Stimulated activated CD4-positive, alpha-beta T cell treated with anti-CD3 and anti-CD28 coated beads, Interleukin-1b, Interleukin-23, amount 100 ng/mL, for 24 hours (primary cell): ENCODE measurements at places on chromosomes 13 and 19.

DNA sequence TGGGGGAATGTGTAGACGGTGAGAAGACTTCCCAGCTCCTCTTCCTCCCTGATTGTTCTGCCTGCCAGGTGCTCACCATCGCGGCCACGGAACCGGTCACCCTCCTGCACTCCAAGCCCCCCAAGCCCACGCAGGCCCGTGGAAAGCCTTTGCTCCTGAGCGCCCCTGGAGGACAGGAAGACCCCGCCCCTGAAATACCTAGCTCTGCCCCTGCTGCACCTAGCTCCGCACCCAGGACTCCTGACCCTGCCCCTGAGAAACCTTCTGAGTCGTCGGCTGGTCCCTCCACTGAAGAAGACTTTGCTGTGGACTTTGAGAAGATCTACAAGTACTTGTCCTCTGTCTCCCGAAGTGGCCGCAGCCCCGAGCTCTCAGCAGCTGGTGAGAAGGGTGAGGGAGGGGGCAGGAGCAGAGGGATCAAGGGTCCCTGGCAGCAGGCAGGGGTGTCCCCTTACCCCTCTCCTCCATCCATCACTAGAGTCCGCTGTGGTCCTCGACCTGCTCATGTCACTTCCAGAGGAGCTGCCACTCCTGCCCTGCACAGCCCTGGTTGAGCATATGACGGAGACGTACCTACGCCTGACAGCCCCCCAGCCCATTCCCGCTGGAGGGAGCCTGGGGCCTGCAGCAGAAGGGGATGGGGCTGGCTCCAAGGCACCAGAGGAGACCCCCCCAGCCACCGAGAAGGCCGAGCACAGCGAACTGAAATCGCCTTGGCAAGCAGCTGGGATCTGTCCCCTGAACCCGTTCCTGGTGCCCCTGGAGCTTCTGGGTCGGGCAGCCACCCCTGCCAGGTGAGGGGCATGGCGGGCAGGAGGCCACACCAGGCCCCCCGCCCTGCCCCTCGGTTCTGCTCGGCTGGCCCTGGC, 2.1 kb downstream of the SNAPC2 start:
- DNase-seq = no peak

DNA sequence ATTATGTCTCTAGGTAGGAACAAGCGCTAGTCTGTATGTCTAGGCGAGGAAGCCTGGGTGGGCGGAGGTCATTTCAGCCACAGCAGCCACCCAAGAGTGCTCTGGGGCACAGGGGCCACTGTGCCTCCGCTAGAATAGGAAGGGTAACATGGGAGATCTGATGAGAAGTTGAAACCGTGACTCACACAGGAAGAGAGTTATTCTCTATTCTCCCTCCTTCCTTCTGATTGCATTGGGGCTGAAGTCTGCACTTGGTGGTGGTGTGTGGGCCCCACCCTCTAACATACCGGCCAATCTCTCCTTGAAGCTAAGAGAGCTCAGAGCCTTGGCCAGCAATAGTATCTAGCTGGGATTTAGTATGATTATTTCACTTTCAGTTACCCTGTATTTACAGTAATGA, 20.3 kb upstream of the GGACT start:
- DNase-seq = no peak

- DNase-seq = no peak
These were observed 142.1 kb downstream of the PDS5B start for GRCh38 chr13:32728327-32728726.

DNA sequence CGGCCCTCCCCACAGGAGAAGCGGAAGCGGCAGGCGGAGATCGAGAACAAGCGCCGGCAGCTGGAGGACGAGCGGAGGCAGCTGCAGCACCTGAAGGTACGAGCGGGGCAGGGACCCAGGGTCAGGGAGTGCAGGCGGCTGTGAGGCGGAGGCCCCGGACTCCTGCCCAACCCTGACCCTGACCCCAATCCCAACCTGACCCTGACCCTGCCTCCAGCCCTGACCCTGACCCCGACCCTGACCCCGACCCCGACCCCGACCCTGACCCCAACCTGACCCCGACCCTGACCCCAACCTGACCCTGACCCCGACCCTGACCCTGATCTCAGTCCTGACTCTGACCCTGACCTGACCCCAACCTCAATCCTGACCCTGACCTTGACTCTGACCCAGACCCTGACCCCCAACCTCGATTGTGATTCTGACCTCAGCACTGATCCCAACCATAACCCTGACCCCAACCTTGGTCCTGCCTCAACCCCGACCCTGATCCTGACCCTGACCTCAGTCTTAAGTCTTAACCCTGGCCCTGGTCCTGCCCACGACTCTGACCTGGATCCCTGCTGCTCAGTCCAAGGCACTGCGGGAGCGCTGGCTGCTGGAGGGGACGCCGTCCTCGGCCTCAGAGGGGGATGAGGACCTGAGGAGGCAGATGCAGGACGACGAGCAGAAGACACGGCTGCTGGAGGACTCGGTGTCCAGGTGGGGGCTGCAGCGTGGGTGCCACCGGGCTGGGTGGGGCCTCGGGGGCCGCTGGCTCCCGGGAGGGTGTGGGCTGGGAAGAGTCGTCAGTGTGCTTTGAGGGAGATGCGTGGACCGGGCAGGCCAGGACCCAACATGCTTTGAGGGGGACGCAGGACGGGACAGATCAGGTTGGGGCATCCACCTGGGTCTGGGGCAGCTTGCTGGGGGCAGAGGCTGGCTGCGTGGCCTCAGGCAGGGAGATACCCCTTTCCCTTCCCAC, 18.5 kb downstream of the PALM start:
- DNase-seq = no peak

- DNase-seq = no peak
These were observed 454.7 kb upstream of the TSHZ3 start for GRCh38 chr19:31803835-31804446.

- no peak for DNase-seq
These were observed 5.1 kb downstream of the RGCC start for GRCh38 chr13:41462427-41462826.

GRCh38 chr19:40797963-40798682, 868 bp upstream of the EGLN2 start:
- DNase-seq = no peak

- no peak for DNase-seq
These were observed 61.3 kb upstream of the LRCH1 start for GRCh38 chr13:46491641-46492040.

DNA sequence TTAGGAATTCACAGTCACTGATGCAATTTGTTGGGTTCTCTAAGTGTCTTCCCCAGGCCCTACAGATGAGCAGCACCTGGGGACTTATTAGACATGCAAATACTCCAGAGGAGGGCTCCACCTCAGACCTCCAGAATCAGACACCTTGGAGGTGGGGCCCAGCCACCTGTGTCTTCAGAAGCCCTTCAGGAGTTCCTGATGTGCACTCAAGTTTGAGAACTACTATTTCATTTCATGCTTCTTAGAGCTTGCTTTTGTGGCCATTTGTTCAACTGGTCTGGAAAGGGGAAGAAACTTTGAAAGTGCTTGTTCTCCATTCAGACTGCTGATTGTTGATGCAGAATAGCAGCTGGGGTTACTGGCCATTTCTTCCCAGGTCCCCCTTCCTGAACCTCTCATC, 472.0 kb downstream of the COG6 start:
- DNase-seq = no peak

- DNase-seq = no peak
These were observed 11.6 kb downstream of the KLK4 start for GRCh38 chr19:50899569-50899968.

DNA sequence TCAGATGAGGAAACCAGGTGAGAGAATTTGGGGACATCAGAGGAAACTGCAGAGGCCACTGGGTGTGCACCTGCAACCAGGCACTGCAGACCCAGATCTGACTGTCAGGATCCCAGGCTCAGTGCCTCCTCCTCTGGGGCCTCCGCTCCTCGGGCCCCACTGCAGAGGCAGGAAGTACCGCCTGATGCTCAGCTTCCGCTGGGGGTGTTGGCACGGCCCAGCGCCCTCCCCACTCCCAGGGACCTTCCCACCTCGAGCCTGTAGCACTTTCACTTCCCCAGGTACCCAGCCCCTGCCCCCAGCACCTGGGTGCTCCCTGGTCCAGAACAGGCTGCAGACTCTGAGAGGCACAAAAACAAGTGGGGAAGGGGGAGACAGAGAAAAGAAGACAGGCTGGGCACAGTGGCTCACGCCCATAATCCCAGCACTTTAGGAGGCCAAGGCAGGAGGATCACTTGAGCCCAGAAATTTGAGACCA, 1.4 kb upstream of the CD37 start:
- peak; percentile 27 for DNase-seq

DNA sequence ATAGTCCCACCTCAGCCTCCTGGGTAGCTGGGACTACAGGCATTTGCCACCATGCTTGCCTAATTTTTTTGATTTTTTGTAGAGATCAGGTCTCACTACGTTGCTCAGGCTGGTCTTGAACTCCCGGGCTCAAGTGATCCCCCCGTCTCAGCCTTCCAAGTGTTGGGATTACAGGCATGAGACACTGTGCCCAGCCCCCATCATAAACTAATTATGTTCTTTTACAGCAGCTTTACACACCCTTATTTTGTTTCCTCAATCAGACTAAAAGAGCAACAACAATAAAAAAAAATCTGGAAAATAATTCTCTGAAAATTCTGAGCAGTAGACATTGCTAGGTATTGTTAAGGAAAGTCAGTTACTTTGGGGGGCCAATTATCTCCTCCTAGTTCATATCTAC, 35.7 kb downstream of the STARD13 start:
- no peak for DNase-seq

- DNase-seq = no peak
These were observed 126.2 kb upstream of the FNDC3A start for GRCh38 chr13:48849515-48849914.

GRCh38 chr13:111251646-111252445, 68.6 kb upstream of the TEX29 start:
- no peak for DNase-seq

DNA sequence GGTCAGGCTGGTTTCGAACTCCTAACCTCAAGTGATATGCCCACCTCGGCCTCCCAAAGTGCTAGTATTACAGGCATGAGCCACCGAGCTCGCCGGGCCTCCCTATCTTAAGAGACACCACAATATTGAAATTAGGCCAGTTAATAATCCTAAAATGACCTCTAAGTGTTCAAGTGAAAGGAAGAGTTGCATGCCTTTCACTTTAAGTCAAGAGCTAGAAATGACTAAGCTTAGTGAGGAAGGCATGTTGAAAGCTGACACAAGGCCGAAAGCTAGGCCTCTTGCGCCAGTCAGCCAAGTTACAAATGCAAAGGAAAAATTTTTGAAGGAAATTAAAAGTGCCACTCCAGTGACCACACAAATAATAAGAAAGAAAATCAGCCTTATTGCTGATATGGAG, 144.5 kb upstream of the FNDC3A start:
- no peak for DNase-seq

DNA sequence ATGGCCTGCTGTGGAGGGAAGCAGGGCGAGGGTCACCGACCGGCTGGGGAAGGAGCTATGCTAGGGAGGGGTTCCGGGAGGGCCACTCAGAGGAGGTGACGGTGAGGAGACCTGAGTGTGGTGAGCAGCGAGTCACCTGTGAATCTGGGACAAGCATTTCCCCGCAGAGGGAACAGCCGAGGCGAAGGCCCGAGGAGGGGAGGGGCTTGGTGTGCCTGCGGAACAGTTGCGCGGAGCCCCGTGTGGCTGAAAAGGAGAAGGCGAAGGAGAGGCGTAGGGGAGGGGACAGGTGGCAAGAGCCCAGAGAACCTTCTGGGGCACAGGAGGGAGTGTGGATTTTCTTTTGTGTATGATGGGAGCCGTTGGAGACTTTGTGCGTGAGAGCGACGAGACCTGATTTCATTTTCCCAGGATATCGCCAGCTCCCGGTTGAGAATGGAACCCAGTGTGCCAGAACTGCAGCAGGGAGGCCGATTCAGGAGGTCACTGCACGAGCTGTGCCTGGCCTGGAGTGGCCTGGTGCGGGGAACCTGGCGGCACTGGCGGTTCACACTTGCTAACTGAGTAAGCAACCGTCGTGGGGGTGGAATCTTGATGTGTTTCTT, 117.7 kb upstream of the ZNF507 start:
- no peak for DNase-seq

DNA sequence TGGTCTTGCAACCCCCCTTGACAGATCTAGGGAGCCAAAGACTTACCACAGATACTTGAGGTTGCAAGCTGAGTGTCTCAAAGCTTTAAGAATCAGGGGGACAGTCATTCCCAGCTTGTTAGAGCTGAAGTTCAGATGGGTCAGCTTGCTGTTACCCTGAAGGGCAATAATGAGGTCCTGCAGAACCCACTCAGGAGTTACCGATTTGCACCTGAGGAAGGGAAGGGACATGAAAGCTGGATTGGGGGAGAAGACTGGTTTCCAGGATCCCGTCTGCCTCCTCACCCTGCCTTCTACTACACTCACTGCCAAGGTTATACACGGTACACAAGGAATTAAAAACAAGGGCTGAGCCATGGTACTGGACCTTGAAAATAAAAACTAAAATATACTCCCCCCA, 24.4 kb downstream of the NLRP13 start:
- no peak for DNase-seq

GRCh38 chr13:110916301-110917142, 1.7 kb upstream of the ANKRD10 start:
- no peak for DNase-seq

DNA sequence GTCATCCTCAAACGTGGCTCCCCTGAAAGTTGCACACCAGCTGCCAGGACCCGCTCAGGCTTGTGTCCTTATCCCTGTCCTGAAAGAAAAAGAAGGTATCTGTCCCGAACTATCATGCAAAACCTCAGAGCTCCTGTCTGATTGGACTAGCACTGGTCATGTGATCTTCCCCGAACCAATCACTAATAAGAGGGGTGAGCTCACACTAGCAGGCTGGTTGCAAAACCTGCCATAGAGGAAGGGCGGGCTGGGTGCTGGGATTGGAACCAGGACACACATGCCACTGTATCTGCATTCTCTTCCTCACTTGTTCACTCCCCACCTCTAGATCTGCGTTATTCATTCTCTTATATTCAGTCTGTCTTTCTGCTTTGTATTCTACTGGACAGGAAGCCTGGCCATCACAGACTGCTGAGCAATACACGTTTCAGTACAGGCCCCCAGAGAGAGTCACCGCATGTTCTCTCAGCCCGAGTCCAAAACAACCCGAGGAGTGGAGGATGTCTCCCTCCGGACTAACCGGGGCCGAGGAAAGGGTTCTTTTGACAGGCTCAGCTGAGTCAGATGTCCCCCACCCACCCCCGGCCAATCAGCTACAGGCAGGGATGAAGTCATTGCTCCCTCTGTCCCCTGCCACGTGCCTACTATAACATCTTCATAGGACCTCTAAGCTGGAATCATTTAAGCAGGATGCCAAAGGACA, 97.7 kb downstream of the SIPA1L3 start:
- no peak for DNase-seq

- DNase-seq = peak; percentile 57
These were observed at the start of gene ZNF578 for GRCh38 chr19:52453324-52454094. Gene ZNF578 (plus strand): TSS chr19:52453553. CDS start chr19:52501846, 48,293 bp downstream.

DNA sequence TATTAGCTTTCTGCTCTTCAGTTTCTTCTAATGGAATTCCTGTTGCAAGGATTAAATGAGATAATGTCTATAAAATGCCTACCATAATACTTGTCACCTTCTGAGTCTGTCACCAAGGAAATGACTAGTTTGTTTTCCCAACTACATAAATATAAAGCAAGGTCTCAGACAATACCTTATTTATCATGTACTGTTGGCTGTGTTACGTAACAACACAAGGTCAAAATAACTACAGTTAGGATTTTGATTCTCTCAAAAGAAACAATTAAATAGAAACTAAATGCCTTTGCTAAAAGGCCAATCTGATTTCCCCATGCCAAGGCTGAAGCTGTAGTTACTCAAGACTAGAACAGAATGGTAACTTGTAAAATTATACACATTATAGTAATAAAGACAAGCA, 134.5 kb downstream of the PCDH9 start:
- DNase-seq = no peak

GRCh38 chr13:113182046-113182445, 23.6 kb downstream of the PROZ start:
- no peak for DNase-seq

GRCh38 chr19:19259741-19260140, 13.4 kb downstream of the TM6SF2 start:
- DNase-seq = no peak
